ENCODE measurements at places on chromosomes 1 and 21.

- H3K27me3 ChIP-seq = no peaks in the 10 kb centered on the region
- H3K4me3 ChIP-seq = no peak overlapping the region
- no peak for DNase-seq
- H3K36me3 ChIP-seq = no peaks in the 10 kb centered on the region
- H3K4me1 ChIP-seq = peaks cover 8% of the 10 kb centered on the region
Measured at GRCh38 chr1:78334114-78334513, 156.7 kb upstream of the PTGFR start.

DNA sequence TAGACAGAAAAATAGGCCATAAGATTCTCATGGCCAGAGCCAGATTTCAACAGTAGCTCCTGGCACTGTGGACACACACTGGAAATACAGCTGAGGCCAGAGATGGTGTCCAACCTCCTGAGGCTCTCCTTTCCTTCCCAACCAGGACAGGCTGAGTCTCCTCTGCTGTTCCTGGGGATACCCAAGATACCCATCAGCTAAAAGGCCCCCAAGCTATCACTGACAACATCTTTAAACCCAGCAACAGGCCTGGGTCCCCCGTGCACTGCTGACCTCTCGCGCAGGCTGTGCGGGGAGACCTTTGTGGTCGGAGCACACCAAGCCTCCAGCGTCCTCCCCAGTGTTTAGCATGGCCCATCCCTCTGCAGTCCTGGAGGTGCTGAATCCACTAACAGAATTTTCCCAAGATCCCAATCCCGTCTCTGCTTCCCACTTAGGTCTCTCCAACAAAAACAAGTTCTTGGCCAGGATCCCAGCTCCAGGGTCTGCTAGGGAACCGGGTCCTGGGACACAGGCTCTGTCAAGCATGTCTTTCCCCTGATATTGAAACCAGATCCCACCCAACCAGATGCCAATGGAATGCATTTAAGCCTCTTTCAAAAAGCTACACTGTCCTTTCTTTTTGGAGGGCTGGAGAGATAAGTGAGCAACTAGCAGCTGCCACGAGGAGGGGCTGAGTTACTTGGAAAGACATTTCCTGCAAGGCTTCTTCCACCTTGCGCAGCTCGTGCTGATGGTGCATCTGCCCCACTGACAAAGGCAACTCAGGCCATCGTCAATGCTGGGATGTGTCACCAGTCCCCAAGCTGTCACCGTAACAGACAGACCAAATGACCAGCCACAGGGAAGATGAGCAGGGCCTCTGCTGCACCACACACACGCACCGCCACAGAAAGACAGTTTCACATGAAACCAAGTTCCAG, 73.2 kb downstream of the BCAR3 start:
- H3K36me3 ChIP-seq = no peaks in the 10 kb centered on the region
- no peak for DNase-seq
- peaks cover 94% of the 10 kb centered on the region for H3K4me1 ChIP-seq
- no peak overlapping the region for H3K4me3 ChIP-seq

- peaks cover 17% of the 10 kb centered on the region for H3K27me3 ChIP-seq
- H3K4me3 ChIP-seq = peak overlapping the region; percentile 66
Measured at GRCh38 chr1:7680955-7681268, 90.2 kb upstream of the VAMP3 start.

DNA sequence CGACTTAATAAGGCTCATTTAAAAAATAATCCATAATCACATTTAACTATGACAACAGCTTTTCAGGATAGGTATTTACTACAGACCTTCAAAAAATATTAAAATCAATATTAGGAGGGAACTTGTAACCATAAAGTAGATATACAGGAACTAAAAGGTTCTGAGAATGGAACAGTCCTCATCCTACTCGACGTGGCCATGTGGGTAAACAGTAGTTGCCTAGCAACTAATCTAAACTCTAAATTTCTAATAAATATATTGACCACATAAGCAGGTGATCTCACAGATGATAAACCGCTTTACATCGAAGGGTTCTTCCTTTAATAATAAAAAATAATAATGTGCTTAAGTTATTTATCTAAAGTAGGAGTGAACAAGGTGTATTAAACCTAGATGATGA, 7.9 kb downstream of the AKT3 start:
- no peaks in the 10 kb centered on the region for H3K36me3 ChIP-seq
- no peaks in the 10 kb centered on the region for H3K27me3 ChIP-seq
- H3K4me1 ChIP-seq = no peaks in the 10 kb centered on the region
- no peak overlapping the region for H3K27ac ChIP-seq
- no peak overlapping the region for H3K4me3 ChIP-seq

- H3K27me3 ChIP-seq = no peaks in the 10 kb centered on the region
- no peaks in the 10 kb centered on the region for H3K4me1 ChIP-seq
- H3K4me3 ChIP-seq = no peak overlapping the region
Measured at GRCh38 chr1:204697893-204698292, 12.4 kb upstream of the LRRN2 start.

- H3K27me3 ChIP-seq = peaks cover 13% of the 10 kb centered on the region
- H3K36me3 ChIP-seq = no peaks in the 10 kb centered on the region
- H3K4me1 ChIP-seq = peaks cover 13% of the 10 kb centered on the region
- no peak overlapping the region for H3K27ac ChIP-seq
Measured at GRCh38 chr1:38818175-38818976, 41.2 kb downstream of the RRAGC start.

GRCh38 chr1:50112193-50112592, 3.5 kb downstream of the ELAVL4 start:
- H3K27me3 ChIP-seq = peaks cover 53% of the 10 kb centered on the region
- H3K4me1 ChIP-seq = peaks cover 14% of the 10 kb centered on the region
- no peak overlapping the region for H3K27ac ChIP-seq
- H3K4me3 ChIP-seq = no peak overlapping the region
- H3K36me3 ChIP-seq = no peaks in the 10 kb centered on the region
- no peak for DNase-seq

GRCh38 chr1:240201931-240202330, 110.2 kb downstream of the FMN2 start:
- DNase-seq = no peak
- no peaks in the 10 kb centered on the region for H3K36me3 ChIP-seq
- no peaks in the 10 kb centered on the region for H3K27me3 ChIP-seq
- H3K4me1 ChIP-seq = no peaks in the 10 kb centered on the region

DNA sequence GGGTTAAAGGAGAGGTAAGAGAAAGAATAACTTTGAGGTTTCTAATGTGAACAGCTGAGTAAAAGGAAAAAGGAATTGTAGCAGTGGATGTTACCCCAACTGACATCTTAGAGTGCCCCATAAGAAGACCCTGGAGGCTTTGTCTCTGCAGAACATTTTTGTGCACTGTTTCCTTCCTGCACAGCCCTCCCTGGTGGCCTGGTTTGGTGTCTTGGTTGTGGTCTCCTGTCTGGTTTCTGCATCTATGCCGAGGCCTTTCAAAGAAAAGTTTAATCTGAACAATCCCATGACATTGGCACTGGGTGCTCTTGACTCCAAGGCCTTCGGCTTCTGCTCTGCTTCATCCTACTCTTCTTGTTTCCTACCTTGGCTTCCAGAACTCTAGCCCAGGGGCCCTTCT, 57.8 kb downstream of the RHOU start:
- H3K27ac ChIP-seq = no peak overlapping the region
- DNase-seq = no peak
- H3K4me3 ChIP-seq = no peak overlapping the region
- no peaks in the 10 kb centered on the region for H3K27me3 ChIP-seq
- no peaks in the 10 kb centered on the region for H3K36me3 ChIP-seq

DNA sequence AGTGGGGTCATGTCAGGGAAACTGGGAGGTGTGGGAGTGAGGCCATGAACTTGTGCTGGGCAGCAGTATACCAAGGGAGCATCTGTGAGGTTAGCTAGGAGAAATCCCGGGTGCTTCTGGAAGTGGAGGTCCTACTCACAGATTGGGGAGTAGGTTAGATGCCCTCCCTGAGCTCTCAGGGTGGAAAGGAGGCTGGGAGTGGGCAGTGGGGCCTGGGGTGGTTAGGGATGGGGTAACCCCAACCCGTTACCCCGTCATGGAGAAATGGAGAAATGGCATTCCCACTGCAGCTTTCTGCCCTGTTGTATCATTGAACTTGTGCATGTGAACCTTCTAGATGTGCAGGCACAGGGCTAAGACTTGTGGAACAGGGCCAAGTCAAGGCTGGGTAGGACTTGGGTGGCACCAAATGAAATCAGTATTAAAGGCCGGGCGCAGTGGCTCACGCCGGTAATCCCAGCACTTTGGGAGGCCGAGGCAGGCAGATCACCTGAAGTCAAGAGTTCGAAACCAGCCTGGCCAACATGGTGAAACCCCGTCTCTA, 27.2 kb downstream of the EXOC8 start:
- no peak overlapping the region for H3K27ac ChIP-seq
- no peak overlapping the region for H3K4me3 ChIP-seq
- no peaks in the 10 kb centered on the region for H3K27me3 ChIP-seq
- no peaks in the 10 kb centered on the region for H3K4me1 ChIP-seq
- DNase-seq = no peak
- H3K36me3 ChIP-seq = no peaks in the 10 kb centered on the region

DNA sequence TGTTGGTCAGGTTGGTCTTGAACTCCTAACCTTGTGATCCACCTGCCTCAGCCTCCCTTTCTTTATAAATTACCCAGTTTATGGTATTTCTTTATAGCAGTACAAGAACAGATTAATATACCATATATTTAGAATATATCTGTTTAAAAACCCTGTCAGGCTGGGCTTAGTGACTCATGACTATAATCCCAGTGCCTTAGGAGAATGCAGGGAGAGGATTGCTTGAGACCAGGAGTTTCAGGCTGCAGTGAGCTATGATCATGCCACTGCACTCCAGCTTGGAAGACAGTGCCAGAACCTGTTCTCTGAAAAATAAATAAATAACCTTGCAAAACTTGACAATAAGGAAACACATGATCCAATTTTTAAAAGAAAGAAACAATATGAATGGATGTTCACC, 43.9 kb downstream of the ZNF684 start:
- no peak overlapping the region for H3K27ac ChIP-seq
- no peaks in the 10 kb centered on the region for H3K36me3 ChIP-seq
- H3K4me3 ChIP-seq = no peak overlapping the region
- DNase-seq = no peak
- H3K4me1 ChIP-seq = no peaks in the 10 kb centered on the region

GRCh38 chr1:43042127-43042526, 83.5 kb upstream of the SLC2A1 start:
- H3K4me1 ChIP-seq = no peaks in the 10 kb centered on the region
- H3K27me3 ChIP-seq = no peaks in the 10 kb centered on the region
- no peaks in the 10 kb centered on the region for H3K36me3 ChIP-seq

DNA sequence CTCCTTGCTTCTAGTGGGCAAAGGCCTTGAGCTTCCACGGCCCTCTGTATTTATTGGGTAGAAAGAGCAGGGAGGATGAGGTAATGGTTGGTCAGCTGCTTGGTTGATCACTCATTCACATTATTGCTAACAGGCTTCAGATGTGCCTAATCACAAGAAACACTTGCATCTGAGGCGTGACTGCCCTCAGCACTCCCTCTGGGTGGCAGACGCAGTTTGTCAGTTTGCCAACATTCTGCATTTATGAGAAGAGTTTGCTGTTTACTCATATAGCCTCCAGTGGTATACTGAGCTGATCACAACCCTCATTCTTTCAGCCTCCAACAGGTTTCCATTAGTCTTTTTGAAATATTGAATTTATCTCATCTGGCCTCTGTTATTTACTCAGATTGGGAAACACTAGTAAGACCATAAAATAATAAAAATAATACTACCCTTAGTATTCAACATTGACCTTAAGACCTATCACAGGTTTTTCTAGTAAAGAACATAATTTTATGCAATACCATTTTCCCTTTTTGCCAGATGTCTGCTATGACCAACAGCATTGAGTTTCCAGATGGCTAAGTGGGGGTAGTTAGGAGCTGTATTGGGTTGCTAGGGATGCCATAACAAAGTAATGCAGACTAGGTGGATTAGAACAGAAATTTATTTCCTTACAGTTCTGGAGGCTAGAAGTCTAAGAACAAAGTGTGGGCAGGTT, 53.3 kb downstream of the PTGFR start:
- H3K4me1 ChIP-seq = no peaks in the 10 kb centered on the region
- DNase-seq = no peak
- H3K27me3 ChIP-seq = no peaks in the 10 kb centered on the region
- H3K27ac ChIP-seq = no peak overlapping the region

GRCh38 chr1:218357211-218357892, 12.2 kb downstream of the TGFB2 start:
- H3K27ac ChIP-seq = no peak overlapping the region
- H3K4me3 ChIP-seq = no peak overlapping the region
- no peaks in the 10 kb centered on the region for H3K36me3 ChIP-seq
- no peaks in the 10 kb centered on the region for H3K4me1 ChIP-seq
- no peak for DNase-seq

DNA sequence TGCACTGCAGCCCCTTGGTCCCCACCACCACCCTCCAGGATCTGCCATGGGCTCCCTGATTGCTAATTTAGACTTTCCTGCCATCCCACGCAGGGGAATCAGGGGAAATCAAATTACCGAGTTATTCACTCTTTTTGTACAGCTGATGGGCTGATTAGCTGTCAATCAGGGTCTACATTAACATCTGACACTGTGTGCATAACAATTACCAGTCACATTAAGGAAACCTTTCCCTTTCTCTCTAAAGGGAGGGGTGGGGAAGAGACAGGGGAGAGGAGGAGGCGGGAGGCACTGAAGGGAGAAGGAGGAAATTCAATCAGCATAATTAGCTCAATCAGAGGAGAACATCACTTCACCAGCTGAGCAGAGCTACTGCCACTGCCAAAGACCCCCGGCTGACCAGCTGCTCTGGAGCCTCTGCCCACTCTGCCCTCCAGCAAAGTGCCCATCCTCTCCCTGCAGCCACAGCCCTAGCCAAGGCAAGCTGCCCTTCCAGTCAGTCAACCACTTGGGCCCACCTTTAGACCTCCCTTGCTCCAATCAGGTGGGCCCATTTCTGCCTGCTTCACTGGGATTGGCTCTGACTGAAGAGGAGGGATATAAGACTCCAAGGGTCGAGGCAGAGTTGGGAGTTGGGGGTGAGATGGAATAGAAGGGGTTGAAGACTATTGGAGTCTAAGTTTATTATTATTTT, 199.3 kb upstream of the ZC3H12A start:
- H3K4me3 ChIP-seq = no peak overlapping the region
- DNase-seq = no peak
- peaks cover 8% of the 10 kb centered on the region for H3K27me3 ChIP-seq
- no peaks in the 10 kb centered on the region for H3K4me1 ChIP-seq
- H3K36me3 ChIP-seq = no peaks in the 10 kb centered on the region

GRCh38 chr1:232880354-232880753, 70.1 kb upstream of the NTPCR start:
- no peaks in the 10 kb centered on the region for H3K36me3 ChIP-seq
- H3K27me3 ChIP-seq = no peaks in the 10 kb centered on the region
- H3K4me1 ChIP-seq = no peaks in the 10 kb centered on the region
- no peak overlapping the region for H3K4me3 ChIP-seq
- DNase-seq = peak; percentile 62
- H3K27ac ChIP-seq = no peak overlapping the region

DNA sequence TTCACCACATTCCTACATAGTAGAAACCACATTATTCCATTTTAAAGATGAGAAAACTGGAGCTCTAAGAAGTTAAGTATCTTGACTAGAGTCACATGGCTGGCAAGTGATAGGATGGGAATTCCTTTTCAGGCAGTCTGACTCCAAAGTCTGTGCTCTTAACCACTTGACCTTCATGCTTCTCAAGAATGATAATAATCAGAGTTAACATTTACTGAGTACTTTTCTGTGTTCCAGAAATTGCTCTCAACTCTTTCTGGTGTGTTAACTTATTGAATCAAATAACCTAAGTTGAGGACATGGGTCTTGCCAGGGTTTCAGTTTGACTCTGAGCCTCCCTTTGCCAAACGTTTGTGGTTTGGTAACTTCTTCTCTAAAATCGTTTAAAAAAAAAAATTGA, 169.4 kb downstream of the RASAL2 start:
- H3K27me3 ChIP-seq = no peaks in the 10 kb centered on the region
- H3K36me3 ChIP-seq = no peaks in the 10 kb centered on the region
- H3K27ac ChIP-seq = no peak overlapping the region
- H3K4me1 ChIP-seq = peaks cover 18% of the 10 kb centered on the region
- H3K4me3 ChIP-seq = no peak overlapping the region

All from stomach (tissue), 19 donors.